Myometrial cell (primary cell): ENCODE measurements at places on chromosomes 1 and 21. TPM values are rescaled to one million over a fixed set of nuclear protein-coding genes. Genes with fewer than 3 reads are reported as not detected.

Gene CD1B
- total RNA-seq, result not detected in 2 replicates

Gene PEX10
- total RNA-seq, result 29.4 and 37.9 TPM in 2 replicates

Gene UBE2U
- not detected in 2 replicates for total RNA-seq

Gene RHBG
- total RNA-seq, result not detected in 2 replicates

Gene GTF2B
- 25.7 and 35.7 TPM in 2 replicates for total RNA-seq

Gene FMO4
- total RNA-seq, result 4.0 and 4.1 TPM in 2 replicates

Gene OSCP1
- total RNA-seq, result 6.7 and 19.6 TPM in 2 replicates

Gene IGSF9
- total RNA-seq, result not detected in 2 replicates
